ENCODE measurements at places on chromosomes 6 and 20.
A peak's percentile ranks its signal among the peaks of the same experiment; 100 is the strongest.

- DNase-seq = no peak
These were observed 105.6 kb downstream of the ELOVL4 start for GRCh38 chr6:79841577-79842375.

DNA sequence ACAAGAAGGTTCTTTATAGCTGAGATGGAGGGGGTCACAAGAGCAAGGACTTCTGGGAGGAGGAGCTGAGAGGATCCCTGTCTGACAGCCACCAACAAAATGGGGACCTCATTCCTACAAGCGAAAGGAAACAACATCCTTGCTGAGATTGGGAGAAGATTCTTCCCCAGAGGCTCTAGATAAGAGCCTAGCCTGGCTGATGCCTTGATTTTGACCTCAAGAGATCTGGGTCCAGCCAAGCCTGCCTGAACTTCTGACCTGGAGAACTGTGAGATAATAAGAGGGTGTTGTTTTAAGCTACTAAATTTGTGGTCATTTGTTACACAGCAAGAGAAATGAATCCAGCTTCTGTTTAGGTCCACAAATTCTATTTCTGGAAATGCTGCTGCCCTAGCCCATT lies 75.4 kb upstream of the SLC4A11 start:
- DNase-seq = no peak

DNA sequence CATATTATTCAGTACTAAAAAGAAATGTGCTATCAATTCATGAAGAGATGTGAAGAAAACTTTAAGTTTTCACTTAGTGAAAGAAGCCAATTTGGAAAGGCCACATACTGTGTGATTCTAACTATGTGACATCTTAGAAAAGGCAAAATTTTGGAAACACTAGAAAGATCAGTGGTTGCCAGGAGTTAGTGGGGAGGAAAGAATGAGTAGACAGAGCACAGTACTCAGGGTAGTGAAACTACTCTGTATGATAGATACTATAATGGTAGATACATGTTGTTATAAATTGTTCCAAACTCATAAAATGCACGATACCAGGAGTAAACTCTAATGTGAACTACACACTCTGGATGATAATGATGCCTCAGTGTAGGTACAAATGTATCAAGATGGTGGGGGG lies 14.2 kb downstream of the NCOA3 start:
- no peak for DNase-seq

GRCh38 chr6:146878952-146879340 lies 280.2 kb downstream of the ADGB start:
- no peak for DNase-seq

DNA sequence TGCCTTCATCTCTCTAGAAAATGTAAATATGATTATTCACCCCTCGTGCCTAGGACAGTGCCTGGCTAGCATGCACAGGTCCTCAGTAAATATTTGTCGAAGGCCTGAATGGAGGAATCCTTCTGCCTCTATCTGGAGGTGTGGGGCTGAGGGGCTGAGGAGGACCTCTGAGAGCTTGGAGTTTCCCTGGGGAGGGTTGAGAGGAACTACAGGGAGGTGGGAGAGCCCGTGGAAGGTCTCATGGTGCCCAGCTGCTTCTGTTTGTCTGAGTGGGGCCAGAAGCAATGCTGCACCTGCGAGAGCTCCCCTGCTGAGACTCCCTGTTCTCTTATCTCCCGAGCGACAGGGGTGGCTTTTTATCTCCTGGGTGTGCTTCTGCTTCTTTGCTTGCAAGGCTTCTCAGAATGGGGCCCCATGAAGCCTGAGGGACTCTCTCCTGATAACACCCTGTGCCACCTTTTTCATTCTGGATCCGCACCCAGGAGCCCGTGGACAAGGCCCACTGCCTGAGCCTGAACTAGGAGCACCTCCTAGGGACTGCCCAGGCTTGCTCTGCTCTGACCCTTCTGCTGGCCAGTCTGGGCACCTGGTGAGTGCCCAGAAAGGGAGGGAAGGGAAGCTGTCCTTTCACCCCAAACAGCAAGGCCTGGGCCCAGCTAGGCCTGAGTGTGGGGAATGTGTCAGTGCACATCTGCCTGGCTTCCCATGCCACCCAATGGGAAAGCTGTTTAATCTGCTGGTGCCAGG lies 2.4 kb downstream of the SLC29A1 start:
- no peak for DNase-seq

DNA sequence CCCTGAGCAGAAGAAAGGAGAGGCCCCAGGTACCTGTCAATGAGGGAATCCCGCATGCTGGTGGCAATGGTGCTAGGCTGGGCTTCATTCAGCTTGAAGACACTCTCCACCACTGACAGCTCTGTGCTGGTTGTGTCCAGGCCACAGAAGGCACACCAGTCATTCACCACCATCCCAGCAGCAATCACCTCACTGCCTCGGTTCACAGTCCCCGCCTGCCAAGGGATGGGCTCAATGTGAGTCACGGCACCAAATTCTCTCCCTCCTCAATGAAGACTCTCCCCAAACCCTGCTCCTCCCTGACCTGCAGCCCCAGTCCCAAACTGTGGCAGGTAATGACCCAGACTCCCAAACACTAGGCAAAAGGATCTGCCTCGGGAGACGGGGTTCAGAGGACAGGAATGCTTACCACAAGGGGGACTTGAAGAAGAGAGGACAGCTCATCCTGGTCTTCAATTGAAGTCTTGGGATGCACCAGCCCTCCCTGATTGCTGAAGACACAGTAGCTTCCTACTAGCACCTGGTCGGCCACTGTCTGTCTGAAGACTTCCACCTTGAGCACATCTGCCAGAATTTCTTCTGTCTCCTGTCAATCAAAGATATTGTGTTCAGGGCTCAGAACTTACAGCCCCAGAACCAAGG lies 1.7 kb upstream of the MMP24OS start:
- no peak for DNase-seq

- DNase-seq = no peak
These were observed 99.3 kb downstream of the AIG1 start for GRCh38 chr6:143160015-143160414.

DNA sequence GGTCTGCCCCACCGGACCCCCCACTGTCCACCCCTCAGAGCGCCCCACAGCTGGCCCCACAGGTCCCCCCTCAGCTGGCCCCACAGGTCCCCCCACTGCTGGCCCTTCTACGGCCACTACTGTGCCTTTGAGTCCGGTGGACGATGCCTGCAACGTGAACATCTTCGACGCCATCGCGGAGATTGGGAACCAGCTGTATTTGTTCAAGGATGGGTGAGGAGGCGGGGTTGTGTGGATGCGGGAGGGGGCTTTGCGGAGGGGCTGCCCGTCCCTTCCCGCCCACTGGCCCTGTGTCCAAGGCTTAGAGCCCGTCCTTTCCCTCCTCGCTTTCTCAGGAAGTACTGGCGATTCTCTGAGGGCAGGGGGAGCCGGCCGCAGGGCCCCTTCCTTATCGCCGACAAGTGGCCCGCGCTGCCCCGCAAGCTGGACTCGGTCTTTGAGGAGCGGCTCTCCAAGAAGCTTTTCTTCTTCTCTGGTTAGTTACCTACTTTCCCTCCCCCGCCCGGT lies 4.7 kb downstream of the MMP9 start:
- DNase-seq = no peak

- peak; percentile 27 for DNase-seq
These were observed at the start of gene MAFB for GRCh38 chr20:40689100-40689942. Gene MAFB, minus strand, starts transcription at chr20:40689236. Its CDS starts 386 bp downstream, at chr20:40688850.

DNA sequence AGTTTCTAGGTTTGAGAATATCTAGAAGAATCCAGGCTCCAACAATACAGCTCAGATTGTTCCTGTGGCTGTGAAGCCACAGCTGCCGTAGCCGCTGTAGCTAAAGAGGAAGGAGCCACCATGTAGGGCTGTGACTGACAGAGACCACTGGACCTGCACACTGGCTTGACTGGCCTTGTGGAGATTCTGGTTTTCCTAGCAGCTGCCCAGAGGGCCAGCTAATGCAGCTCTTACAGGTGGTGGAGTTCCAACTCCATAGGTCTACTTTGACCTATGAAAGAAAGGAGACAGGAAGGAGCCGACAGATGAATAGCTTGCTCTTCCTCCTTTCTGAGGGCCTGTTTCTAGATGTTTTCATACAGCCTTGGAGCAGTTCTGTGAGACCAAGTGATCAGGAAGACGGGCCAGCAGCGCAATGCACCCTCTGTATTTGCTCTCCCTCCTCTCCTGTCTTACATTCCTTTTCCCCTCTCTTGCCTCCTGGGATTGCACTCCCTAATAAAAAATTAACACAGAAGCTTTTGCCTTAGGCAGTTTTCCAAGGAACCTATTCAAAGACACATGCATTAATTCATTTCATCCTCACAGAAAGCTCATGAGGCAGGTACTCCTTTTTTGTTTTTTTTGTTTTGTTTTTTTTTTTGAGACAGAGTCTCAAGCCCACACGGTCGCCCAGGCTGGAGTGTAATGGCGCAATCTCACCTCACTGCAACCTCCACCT lies 51.8 kb upstream of the MYB start:
- no peak for DNase-seq

DNA sequence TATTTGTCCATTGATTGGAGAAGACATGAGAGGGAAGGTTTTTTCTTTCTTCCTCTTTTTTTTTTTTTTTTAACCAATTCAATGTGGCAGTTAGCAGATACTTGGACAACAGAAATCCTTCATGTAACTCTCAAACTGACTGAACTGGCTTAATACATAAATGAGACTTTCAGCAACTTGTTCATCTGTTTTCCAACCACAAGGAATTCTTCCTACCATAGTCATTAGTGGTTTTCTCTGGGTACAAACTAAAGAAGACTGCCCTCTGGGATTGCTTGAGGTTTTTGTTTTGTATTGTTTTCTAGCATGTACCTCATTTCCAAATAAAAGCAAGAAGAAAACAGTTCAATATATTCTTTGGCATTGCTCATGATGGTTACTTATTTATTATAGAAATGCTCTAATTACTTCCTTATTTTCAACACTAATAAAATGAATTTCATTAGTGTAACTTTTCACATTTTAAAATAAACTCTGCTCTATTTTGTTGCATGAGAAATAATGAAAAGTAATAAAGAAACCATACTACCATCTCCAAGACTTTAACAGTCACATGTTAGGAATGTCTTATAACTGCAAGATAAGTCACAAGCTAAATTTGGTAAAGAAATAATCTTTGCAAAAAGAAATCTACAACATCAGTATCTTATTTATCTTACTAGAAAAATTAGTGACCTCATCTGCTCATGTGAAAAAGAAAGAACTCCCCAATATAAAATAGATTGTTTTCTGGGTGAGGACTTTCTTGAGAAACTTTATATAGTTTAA lies 52.0 kb downstream of the ME1 start:
- no peak for DNase-seq

DNA sequence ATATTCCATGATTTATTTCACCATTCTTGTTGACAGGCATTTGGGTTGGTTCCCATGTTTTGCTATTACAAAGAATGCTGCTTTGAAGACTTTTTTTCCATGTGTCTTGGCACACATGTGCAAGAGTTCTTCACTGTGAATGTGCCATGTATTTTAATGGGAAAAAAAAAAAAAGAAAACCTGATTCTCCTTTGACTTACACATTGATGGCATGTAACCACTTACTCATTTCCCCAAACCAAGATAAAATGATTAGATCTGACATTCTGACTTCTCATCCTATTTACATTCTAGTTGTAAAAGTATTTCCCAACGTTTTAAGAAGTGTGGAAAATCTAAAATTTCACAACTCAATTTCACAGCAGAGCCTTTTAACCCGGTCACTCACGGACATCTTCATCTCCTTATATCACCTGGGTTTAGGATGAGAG lies 4.4 kb downstream of the CAP2 start:
- no peak for DNase-seq

GRCh38 chr6:3911130-3911529 lies 62.0 kb downstream of the FAM50B start:
- DNase-seq = no peak

DNA sequence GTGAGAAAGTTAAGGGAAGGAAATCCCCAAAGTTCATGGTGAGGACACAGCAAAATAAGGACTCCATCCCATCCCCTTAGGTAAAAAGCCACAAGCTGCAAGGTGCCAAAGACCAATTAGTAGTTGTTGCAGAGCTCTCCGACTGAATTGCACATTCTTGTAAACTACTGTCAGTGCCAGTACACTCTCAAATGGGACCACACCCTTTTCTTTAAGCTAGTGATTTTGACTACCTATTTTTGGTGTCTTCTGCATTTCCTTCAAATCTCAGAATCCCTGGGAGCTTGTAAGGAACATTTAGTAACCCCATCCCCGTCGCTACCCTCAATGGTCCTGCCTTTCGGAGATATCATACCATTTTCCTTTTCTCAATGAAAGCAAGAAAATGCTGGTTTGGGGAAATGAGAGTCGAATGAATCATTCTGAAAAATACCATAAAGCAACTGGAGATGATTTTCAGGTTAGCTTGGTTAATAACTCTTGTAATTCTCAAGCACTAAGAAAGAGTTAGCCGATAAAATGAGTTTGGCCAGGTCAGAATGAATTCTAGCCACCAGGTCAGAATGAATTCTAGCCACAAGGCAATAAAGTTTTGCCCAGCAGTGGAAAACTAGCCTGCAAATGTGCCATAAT lies 5.2 kb upstream of the HMGN3 start:
- no peak for DNase-seq

GRCh38 chr6:56242346-56242745 lies 5.0 kb downstream of the COL21A1 start:
- DNase-seq = no peak

DNA sequence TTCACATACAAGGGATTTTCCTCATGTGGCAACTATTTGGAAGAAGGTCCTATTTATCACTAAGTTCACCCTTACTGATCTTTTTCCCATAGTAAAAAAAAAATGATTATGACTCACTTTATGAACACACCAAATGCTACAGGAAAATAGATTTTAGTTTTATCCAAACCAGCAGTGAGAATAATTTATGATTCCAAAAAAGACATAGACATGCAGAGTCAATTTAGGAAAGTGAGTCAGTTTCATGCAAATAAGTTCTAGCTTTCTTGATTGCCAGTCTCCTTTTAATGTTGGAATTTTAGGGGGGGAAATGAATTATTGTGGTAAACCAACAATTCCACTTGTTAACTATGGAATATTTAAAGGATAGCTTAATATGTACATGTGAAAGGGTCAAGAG lies 64.0 kb upstream of the RNF146 start:
- DNase-seq = no peak

DNA sequence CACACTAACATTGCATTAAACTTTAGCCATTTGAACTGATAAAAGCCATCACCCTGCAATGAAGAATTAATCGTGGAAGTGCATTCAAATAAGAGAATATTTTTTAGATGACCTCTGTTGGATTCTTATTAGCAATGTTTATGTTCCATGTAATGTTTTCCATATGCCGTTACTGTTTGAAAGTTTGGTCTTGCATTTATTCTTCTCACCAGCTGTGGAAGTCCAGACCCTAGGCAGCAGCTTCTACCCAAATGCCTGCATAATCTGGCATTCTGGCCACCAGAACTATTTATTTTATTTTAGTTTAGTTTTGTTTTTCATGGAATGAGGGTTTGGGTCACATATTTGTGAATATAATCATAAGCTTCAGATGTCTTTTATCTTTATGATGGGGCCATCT lies 140.4 kb downstream of the SAMD5 start:
- DNase-seq = no peak

GRCh38 chr6:77548190-77548589 lies 84.9 kb upstream of the HTR1B start:
- DNase-seq = no peak

DNA sequence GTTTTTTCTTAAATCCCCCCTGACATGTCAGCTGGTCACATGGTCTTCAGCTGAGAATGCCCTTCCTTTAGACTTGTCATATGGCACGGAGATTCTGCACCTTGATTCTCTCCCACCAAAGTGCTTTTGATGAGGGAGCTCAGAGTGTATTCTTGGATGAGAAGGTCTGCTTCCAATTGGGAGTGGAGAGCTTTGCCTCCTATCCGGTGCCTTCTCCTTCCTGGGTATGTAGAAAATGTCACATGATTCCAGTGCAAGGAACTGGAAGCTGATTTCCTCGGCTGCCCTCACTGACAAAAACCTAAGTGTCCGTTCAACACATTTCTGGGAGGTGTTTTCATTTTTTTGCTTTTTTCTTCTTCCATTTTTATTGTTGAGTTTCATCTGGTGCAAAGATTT lies 197.2 kb downstream of the TFAP2C start:
- DNase-seq = no peak
